ENCODE measurements at places on chromosomes 5 and 9.

GRCh38 chr9:24594234-24594850 lies 48.6 kb upstream of the IZUMO3 start:
- no peak for DNase-seq

GRCh38 chr5:139473105-139473504 lies 2.3 kb downstream of the SMIM33 start:
- DNase-seq: peak; percentile 17

GRCh38 chr5:128905568-128906110 lies 59.6 kb upstream of the SLC27A6 start:
- peak; percentile 83 for DNase-seq

DNA sequence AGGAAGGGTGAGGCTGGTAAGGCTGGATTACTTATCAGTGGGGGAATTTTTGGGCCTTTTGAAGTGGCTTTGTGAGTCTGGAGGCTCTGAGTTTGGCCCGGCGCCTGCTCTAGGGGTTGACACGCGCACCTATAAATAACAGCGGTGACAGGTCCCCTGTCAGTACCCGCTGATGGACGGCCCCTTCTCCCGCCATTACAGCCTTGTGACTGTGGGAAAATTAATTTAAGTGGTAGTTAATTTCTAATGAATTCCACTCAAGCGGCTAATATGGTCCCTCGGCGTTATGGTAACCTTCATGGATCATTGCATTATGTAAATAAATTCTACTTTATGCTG lies 16.5 kb downstream of the MRPL36 start:
- no peak for DNase-seq

GRCh38 chr9:111484572-111484894 lies 350 bp upstream of the ECPAS start:
- DNase-seq: no peak

GRCh38 chr9:133558191-133559126 lies 24.0 kb downstream of the ADAMTSL2 start:
- DNase-seq: peak; percentile 75

- DNase-seq: no peak
Measured at GRCh38 chr5:42848545-42848944, 36.9 kb upstream of the SELENOP start.

DNA sequence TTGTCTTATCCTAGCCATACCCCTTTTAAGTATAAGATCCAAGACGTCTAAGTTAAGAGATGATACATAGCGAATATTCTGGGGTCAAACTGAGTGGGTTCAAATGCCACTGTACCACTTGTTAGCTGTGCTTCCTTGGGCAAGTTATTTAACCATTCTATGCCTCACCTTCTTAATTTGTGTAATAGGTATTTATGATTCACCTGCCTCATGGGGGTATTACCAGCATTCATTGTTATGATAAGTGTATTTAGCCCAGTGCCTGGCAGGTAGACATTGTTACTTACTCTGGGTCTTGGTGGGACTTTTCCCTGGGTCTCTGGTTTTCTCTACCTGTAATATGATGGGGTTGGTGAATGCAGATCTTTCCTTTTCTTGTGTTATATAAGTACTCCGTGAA lies 3.8 kb downstream of the LARP1 start:
- DNase-seq: no peak

DNA sequence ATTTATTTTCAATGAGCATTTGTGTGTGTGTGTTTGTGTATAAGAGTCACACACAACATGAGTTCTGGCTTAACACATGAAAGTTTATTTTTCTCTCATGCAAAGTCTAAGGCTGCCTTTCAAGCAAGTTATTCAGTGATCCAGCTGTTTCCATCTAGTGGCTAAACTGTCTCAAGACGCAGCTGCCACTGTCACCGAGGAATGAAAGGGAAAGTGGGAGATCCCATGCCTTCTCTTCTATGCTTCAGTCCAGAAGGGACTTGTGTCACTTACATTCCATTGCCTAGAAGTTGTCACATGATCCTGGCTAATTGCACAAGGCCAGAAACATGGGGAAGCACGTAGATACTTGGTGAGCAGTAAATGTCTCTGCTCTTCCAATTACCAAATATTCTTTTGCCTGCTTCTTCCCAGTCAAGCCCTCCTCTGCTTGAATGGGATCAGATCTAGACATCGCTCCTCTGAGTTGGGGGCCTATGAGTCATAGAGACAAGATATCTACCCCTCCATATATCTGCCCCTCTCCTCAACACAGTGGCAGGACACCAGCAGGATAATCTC lies 30.4 kb upstream of the SLIT3 start:
- DNase-seq: no peak

DNA sequence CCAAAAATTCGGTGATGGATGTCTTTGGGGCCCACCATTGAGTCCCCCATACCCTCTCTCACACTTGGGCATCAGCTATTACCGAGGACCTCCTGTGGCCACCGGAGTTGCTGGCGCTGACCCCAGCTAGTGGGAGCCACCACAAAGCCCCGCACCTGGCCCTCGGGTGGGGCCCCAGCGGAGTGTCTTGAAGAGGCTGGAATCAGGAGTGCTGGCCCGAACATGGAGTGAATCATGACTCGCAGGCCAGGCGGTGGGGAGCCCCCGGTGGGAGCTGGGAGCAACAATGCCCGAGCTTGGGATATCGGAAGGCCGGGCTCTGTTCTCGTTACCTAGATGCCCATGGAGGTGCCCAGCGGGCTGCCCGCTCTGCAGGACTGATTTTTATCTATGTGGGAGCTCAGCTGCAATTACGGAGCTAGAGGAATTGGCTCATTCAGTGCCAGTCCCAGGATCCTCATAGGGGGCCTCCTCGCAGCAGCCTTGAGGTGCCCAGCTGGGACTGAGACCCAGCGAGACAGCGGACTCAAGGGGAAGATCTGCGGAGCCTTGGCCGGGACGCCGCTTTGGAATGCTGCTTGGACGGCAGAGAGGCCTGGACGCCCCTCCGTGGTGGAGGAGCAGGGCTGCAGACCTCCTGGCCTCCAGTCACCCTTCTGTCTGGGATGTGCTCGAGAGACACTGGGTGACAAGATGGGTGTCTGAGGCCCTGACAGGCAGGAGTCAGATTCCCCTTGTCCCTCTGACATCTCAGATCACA lies 70.8 kb downstream of the PSMB7 start:
- DNase-seq: no peak

All from choroid plexus epithelial cell (primary cell).